T-helper 1 cell treated with Interleukin-12 subunit alpha and Interleukin-12 subunit beta and Interleukin-4 antibody, amounts not matched to agents 30 ng/mL and 1 ng/mL, for 36 hours (primary cell): ENCODE measurements at places on chromosomes 2 and 18. TPM values are rescaled to one million over a fixed set of nuclear protein-coding genes. Genes with fewer than 3 reads are reported as not detected.

The ANKRD44 gene
- total RNA-seq, result 256 and 259 TPM in 2 replicates

The ZSWIM2 gene
- total RNA-seq, result not detected in 2 replicates

The TUBA4B gene
- 0.17 TPM in 1 of 2 replicates, not detected in the other for total RNA-seq

The UGT1A4 gene
- not detected in 2 replicates for total RNA-seq

The SERPINB3 gene
- not detected in 2 replicates for total RNA-seq

The FAHD2B gene
- total RNA-seq, result 24.4 and 24.8 TPM in 2 replicates

The GRP gene
- not detected in 2 replicates for total RNA-seq

The LCT gene
- total RNA-seq, result 0.49 and 0.74 TPM in 2 replicates

The FOSL2 gene
- total RNA-seq, result 26.1 and 32.4 TPM in 2 replicates

The ZNF804A gene
- total RNA-seq, result not detected in 2 replicates

The NBEAL1 gene
- total RNA-seq, result 12.7 and 16.7 TPM in 2 replicates

The HNRNPLL gene
- 75.3 and 80.2 TPM in 2 replicates for total RNA-seq

The ABHD3 gene
- 59.6 and 62.4 TPM in 2 replicates for total RNA-seq

The CPSF3 gene
- total RNA-seq, result 46.0 and 47.9 TPM in 2 replicates

The CRYGC gene
- not detected in 2 replicates for total RNA-seq

The ACP1 gene
- 85.5 and 94.8 TPM in 2 replicates for total RNA-seq

The RGPD3 gene
- 0.32 and 0.37 TPM in 2 replicates for total RNA-seq

The REEP1 gene
- 0.10 and 0.12 TPM in 2 replicates for total RNA-seq

The DSG3 gene
- total RNA-seq, result not detected in 2 replicates

The FRZB gene
- total RNA-seq, result not detected in 2 replicates
